A375 (cell line): ENCODE measurements at places on chromosomes 7 and 10. TPM values are rescaled to one million over a fixed set of nuclear protein-coding genes. Genes with fewer than 3 reads are reported as not detected.

NUTM2E gene
- total RNA-seq = not detected in 2 replicates

NKX2-3 gene
- total RNA-seq = 0.13 TPM in 1 of 2 replicates, not detected in the other

MYPN gene
- 0.08 and 0.50 TPM in 2 replicates for total RNA-seq

SLC26A4 gene
- total RNA-seq = 0.23 and 0.32 TPM in 2 replicates

MOGAT3 gene
- not detected in 2 replicates for total RNA-seq

KLF14 gene
- total RNA-seq = 0.45 and 0.74 TPM in 2 replicates

NME8 gene
- total RNA-seq = not detected in 2 replicates

GPR22 gene
- total RNA-seq = not detected in 2 replicates

DPYSL4 gene
- not detected in 2 replicates for total RNA-seq

MMRN2 gene
- total RNA-seq = 4.1 and 6.3 TPM in 2 replicates
